GM19239 (cell line): ENCODE measurements at places on chromosomes 6 and 20.
A peak's percentile ranks its signal among the peaks of the same experiment; 100 is the strongest.

GRCh38 chr6:56906752-56907151, 48.2 kb upstream of the BEND6 start:
- DNase-seq, result no peak

DNA sequence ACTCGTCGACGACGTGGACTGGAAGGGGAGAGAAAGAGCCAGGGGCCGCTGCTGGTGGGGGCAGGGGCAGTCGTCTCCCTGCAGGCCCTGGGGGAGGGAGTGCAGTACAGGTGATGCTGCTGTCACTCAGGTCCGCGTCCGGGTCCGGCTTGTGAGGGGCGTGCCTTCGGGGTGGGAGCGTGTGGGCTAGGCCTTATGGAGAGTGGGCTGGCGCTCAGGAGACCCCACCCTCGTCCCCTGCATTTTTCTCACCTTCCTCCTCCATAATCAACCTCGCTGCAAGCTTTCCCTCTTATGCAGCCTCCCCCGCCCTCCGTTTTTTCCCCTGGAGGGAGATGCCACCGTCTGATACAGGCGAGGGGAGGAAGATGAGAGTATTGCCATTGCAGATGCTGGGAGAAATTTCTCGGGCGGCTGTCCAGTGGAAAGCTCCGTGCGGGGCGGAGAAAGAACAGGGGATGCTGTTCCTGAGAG, 632 bp downstream of the PCMT1 start:
- peak; percentile 8 for DNase-seq

DNA sequence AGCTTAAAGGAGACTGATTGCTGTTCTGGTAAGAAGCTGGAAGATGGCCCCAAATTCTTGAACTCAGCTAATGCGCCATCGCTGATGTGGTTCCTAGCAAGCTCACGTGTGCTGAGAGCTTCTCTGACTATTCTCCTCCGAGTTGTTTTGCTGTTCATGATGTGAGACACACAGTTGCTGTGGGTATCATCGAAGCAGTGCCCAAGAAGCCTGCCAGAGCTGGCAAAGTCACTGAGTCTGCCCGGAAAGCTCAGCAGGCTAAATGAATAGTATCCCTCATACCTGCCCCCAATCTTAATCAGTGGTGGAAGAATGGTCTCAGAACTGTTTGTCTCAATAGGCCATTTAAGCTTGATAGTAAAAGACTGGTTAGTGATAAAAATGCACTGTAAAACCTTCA, 28.3 kb upstream of the BCLAF1 start:
- DNase-seq, result no peak

DNA sequence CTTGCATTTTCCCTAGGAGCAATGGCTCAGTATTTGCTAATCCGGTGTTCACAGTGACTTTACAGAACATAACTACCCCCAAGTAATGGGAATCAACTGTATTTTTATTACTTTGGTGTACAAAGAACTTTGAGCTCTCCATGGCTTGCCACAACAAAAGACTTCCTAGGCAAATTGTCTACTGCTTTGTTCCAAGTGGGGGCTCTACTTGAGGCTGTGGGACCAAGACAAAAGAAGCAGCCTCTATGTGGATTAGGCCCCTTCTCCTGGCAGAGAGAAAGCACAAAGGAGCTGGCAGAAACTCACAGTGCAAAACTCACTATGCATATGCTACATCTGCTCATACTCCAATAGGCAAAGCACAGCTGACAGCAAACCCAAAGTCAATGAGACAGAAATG, 853 bp downstream of the WFDC8 start:
- no peak for DNase-seq

GRCh38 chr6:20777801-20778200, 243.5 kb downstream of the CDKAL1 start:
- DNase-seq, result no peak

GRCh38 chr6:146358431-146359046, 185.1 kb upstream of the RAB32 start:
- DNase-seq, result no peak

DNA sequence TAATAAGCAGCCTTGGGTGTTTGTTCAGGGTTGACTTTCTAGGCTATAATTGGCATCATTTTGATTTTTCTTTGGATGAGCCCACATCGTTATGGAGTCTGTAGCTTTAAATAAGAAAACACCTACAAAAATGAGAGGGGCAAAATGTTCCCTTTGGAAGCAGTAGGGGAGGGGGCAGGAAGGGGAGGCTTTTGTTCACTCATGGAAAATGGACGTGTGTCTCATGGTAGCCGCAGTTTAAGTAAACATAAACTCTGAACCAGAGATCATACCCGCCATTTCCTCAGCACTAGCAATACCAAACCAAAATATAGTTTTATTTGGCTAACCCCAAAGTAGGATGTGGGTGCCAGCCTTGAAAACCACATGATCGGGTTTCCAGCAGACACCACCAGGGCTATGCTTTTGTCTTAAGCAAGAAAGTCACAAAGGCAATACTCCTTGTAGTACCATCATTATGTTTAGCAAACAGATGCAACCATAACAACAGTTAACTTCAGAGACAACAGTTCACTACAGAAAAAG, 572.5 kb upstream of the JAG1 start:
- DNase-seq, result no peak

GRCh38 chr20:52268184-52268749, 76.7 kb upstream of the ZFP64 start:
- DNase-seq, result no peak

DNA sequence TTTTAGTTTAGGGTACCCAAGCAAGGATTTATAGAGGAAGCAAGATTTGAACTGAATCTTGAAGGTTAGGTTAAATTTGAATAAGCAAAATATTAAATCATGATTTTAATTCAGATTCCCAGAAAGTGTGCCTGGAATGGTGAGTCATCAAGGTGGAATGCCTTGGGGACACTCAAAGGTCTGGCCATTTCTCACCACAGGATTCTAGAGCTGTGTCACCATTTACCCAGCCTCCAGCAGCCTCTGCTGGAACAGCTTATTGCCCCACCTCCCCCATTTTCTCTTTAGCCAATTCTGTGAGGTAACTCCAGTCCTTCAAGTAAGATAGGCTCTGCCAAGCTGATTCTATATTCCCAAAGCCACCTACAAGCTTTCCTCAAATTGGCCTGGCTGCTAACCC, 181.4 kb downstream of the SIM1 start:
- no peak for DNase-seq
